Activated naive CD4-positive, alpha-beta T cell treated with anti-CD3 and anti-CD28 coated beads, Interleukin-2, amount 50 U/mL, for 72 hours (primary cell): ENCODE measurements at places on chromosomes 2 and 18.

DNA sequence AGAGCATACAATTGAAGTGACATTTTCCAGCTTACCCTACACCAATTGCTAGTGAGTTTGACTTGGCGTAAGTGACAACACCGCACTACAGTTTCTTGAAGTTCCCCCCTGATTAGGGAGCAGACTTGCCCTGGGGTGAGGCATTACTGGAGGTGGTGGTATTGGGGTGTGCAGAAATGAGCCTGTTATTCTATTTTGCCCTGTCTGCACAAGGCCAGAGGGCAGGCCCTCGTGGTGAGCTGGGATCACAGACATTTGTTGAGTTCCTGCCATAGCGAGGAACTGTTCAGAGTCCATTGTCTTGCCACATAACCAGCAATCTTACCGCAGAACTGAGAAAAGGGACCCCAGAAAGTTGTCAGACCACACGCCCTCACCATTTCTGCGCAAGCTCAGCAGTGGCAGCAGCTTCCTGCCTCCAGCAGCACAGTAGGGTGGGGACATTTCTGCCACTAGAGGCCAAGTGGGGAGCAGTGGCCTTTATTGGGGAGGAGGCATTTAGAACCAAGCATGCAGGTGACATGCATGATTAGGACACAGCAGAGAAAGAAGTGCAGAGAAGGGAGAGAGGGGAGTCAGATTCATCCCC is 103.6 kb upstream of the BCL2L11 start:
- no peak for DNase-seq

GRCh38 chr2:122808286-122808969 is 1053.0 kb downstream of the TSN start:
- DNase-seq: no peak

- no peak for DNase-seq
Measured at GRCh38 chr2:109405873-109406272, 207.9 kb downstream of the SEPTIN10 start.

GRCh38 chr2:43088143-43089073 is 138.0 kb downstream of the ZFP36L2 start:
- no peak for DNase-seq

- peak; percentile 19 for DNase-seq
Measured at GRCh38 chr2:27118525-27119329, at the start of gene CGREF1. Gene CGREF1, minus strand, starts transcription at chr2:27119128. Its CDS starts 14,762 bp downstream, at chr2:27104366.

GRCh38 chr2:174333017-174333371 is 1.8 kb upstream of the SP9 start:
- DNase-seq: no peak

- no peak for DNase-seq
Measured at GRCh38 chr18:23730857-23731256, 41.6 kb downstream of the LAMA3 start.
